ENCODE measurements at places on chromosomes 16 and 17.
A peak's percentile ranks its signal among the peaks of the same experiment; 100 is the strongest.

DNA sequence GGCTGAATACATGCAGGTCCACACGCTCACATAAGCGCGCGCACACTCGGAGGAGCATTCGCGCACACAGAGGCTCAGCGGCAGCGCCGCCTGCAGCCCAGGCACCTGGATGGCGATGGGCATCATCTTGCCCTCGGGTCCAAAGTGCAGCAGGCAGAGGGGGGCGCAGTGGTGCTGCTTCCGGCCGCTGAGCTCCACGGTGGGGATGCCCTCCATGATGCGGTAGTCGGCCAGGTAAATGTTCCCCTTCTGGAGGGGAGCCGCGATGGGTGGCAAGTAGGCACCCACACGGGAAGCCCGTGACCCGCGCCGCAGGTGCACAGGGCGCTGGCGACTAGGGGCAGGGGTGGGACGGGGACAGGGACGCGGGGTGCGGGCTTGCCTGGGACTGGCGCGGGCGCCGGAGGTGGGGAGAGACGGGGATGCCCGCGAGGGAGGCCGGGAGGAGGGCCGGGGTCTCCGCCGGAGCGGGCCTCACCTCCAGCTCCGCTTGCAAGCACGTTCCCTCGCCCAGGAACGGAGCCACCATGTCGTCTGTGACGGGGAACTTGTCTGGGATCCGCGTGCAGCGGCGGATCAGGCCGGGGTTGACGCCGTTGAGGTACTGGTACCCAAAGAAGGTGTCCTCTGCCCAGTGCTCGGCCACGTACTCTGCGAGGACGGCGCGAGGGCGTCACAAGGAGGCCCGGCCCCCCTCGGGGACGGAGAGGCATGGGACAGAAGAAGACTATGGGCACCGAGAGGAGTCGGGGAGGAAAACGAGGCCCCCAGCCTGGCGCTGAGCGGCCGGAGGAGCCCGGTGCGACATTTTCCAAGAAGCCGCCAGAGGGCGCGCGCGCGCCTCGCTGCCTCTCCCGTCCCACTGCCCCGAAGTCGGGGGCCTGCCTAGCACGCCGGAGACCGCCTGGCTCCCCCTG lies 8.0 kb downstream of the ALOX12B start:
- DNase-seq = peak; percentile 31

DNA sequence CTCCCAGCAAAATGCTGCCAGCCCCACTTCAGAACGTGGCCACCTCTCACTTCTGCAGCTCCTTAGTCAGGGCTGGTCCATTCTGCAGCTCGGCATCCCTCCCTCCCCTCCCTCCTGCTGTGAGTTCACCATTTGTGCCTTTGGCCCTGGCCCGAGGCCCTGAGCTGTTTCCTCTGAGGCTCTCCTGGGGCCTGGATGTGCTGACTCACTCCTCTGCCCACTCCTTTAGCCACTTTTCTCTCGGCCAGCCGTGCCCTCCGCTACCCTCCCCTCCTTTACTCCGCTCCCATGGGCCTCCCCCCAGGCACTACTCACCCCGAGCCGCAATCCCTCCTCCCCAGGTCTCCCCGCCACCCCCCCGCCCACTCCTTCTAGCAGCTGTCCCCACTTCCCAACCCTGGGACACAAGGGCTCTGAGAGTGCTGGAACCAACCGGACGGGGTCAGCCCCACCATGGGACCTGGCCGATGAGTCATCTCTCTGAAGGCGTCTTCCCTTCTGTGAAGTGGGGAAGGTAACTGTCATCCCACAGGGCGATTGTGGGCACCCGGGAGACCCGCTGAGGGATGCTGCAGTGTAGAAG lies 11.5 kb downstream of the KCNG4 start:
- peak; percentile 84 for DNase-seq

- DNase-seq = no peak
Observed at GRCh38 chr16:4691666-4692412, 1.5 kb upstream of the NUDT16L1 start.

GRCh38 chr17:17783116-17783824 lies 53.5 kb downstream of the SREBF1 start:
- peak; percentile 49 for DNase-seq

DNA sequence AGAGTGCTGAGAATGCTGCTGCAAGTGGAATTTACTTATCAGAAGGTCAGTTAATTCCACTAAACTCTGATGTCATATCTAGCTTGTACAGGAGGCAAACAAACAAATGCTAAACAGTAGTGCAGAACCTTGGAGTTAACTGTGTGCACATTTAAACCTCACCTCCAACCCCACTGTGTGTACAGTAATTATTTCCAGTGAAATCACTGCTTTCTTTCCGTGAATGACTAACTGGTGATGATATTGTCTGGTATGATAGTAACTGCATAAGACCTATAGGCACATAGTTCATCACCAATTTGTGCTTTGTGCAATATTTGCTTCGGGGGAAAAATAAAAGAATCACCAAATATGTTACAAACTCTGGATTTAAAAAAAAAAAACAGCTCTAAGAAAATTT lies 492.5 kb upstream of the HSBP1 start:
- peak; percentile 59 for DNase-seq

DNA sequence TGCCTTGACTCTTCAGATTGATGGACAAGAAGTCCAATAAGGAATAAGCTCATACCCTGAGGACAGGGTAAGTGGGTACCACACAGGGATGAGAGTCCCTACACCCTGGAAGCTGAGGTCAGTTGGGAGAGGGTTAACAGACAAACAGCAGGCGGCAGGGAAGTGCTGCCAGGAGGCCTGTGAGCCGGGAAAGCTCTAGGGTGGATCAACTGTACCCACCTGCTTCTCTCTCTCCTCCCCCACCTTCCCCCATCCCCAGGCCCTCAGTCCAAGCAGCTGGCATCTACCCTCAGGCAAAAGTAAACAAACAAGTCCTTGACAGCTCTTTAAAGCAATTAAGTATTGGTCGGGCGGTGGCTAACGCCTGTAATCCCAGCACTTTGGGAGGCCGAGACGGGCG lies 20.7 kb upstream of the MYLK3 start:
- no peak for DNase-seq

DNA sequence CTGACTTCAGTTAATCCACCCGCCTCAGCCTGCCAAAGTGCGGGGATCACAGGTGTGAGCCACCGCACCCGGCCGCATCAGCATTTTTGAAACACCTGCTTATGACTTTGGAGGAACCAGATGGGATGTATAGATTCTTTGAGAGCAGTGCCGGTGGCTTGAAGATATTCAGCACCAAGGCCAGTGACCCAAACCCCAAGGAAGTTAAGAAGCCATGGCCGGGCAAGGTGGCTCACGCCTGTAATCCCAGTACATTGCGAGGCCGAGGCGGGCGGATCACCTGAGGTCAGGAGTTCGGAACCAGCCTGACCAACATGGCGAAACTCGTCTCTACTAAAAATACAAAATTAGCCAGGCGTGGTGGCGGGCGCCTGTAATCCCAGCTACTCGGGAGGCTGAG lies 43.9 kb downstream of the TRARG1 start:
- DNase-seq = peak; percentile 16

DNA sequence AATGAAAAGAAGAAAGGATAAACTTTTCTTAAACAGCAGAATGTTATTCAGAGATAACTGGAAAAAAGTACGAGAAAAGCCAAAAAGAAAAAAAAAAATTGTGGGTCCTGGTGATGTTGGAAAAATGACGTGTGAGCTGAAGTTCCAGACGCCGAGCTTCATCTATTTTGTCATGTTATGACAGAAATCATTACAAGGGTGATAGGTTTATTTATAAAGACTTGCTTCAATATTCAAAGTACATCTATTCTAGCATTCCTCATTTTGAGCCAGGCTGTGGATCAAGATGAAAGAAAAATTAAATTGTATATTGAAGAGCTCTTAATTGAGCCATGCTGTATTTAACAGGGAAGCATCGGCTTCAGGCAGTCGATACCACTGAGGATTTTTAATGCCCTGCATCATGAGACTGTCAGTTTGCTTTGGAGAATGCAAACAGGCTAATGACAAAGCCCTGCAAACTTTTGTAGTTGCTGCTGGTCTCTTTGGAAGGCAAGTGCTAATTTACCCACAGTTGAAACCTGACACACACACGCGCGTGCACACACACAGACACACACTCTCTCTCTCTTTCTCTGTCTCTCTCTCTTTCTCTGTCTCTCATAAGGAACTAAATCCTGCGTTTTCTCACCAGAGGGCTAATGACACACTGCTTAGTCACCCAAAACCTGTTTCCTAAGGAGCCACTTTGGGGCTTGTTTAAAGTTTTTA lies 110.7 kb downstream of the WWOX start:
- peak; percentile 14 for DNase-seq

- DNase-seq = no peak
Observed at GRCh38 chr16:70747703-70748631, 53.0 kb downstream of the VAC14 start.

DNA sequence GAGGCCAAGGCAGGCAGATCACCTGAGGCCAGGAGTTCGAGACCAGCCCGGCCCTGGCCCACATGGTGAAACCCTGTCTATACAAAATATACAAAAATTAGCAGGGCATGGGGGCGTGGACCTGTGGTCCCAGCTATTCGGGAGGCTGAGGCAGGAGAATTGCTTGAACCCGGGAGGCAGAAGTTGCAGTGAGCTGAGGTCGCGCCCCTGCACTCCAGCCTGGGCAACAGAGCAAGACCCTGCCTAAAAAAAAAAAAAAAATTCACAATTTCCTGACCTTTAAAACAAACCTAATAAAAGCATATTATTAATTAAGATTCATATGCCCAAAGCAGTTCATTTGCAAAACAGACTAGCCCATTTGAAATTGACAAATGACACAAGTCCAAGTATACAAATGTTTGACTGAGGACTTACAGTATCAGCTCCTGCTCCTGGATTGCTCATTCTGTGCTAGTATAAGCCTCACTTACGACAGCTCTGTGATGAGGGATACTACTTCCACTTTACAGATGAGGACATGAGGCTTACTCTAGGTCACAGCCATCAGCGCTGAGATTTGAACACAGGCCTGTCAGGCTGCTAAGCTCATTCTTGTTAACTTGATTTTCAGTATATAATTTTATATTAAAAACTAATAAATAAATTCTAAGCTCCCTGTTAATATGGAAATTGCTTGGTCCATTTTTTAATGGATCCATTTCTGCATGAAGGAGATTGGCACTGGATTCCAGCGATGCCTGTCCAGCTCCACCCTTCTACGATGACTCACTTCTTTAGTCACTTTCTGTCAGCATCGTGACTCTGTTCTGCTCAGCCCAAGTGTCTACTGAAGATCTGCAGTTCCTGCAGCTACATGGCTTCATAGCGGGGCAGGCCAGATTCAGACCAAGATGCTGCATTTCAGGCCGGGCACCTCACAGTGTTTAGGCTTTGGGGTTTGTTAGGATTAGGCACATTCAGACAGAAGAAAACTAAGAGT lies 88.2 kb downstream of the WDR59 start:
- DNase-seq = peak; percentile 69

DNA sequence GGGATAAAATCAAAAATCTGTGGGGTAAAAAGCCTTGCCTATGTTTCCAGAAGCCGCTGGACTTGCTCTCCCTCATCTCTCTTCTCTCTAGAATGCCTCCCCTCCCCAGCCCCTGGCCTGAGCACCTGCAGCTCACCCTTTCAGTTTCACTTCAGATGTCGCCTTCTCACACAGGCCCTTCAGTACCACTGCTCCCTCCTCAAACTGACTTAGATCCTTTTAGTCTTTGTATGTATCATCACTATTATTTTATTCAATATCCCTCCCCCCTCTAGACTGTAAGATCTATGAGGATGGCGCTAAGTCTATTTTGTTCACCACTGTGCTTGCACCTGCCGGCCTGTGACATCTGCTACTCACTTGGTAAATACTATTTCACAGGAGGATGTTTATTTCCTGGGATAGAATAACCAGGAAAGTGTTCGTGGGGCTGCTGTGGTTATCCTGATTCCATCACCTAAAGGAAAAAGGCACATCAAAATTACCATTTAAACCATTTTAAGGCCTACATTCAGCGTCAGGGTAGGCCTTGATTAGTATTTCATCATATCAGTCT lies 122.3 kb downstream of the MRTFB start:
- DNase-seq = no peak

DNA sequence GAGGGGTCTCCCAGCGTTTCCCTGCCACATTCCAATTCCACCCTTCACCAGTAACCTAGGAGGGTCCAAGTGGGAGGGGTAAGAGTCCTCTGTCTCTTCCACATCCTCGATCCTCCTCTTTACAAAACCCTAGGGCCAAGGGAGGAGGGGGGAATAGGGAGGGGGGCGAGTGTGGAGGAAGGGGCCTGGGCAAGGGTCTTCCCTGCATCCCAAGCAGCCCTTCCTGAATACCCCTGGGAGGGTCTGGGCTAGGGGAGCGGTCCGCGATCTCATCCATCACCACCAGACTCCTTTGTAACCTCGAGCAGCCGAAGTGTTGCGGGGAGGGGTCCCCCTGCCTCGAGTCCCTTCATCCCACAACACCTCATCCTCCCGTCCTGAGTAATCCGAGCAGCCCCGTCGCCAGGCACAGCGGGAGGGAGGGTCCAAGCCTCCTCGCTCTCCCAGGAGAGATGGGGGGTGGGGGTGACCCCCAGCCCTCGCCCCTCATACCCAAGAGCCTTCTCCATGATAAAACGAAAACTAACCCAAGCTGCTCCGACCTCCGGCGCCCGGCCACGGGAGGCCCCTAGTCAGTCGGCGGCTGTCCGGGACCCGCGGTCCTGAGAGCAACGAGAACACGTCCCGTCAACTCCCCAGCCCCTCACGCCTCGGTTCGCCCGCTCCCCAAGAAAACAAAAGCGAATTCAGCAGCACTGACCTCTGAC lies 502 bp downstream of the SMPD3 start:
- no peak for DNase-seq

GRCh38 chr16:73831220-73831619 lies 465.4 kb upstream of the PSMD7 start:
- DNase-seq = no peak

DNA sequence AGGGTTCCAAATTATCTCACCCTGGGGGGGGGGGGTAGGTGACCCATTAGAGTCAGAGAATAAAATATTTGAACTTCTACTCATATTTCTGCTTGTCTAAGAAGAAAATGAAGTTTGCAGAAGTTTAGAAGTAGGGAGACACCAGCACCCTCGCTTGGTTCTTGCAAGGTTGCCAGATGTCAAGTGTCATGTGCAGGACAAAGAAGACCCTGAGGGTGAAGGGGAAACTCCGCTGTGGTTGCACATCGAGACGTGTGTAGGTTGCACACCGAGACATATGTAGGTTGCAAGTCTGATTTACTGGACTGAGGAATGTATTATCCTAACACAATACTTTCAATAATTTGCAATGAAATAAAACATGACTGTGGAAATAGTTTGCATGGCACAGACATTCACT lies 42.4 kb upstream of the IRF8 start:
- DNase-seq = no peak

DNA sequence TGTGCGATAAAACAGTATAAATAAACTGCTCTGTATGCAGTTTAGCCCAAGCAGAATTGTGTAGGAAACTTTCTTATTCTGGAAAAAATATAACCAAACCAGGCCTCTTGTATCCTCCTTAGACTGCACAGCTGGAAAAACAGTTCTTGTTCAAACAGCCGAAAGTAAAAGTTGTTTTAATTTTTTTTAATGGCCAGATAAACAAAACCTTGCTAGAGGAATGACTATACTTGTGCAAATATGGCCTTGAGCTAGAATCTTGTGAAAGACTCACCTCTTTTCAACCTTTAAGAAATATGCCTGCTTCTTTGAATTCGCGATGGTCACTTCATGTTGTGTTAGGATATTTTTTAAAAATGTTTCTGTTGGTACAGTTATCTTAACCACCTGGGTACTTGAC lies 114.5 kb upstream of the MAF start:
- DNase-seq = no peak

- peak; percentile 93 for DNase-seq
Observed at GRCh38 chr16:14181371-14182050, 110.4 kb downstream of the MRTFB start.
